ENCODE measurements at places on chromosomes 16 and 17.

- no peak for DNase-seq
Measured at GRCh38 chr16:9755081-9755480, 427.1 kb downstream of the GRIN2A start.

DNA sequence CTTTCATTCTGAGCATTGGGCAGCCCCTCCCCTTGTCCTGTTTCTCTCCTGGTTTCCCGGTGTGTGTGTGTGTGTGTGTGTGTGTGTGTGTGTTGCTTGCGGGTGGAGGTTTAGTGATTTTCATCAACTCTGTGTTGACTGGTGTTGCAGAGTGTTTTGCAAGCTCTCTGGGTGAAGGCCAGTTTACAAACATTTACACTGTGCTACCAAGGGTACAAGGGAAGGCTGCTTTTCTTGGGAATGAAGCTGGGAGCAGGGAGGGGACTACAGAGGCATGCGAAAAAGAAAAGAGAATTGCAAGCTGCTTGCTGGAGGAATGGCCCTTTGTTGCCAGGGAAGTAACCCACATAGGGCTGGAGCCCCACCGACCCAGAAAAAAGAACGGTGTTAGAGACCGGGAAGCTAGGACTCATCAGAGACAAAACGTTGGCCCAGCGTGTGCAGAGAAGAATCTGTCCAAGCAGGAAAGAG lies 29.6 kb downstream of the HS3ST3B1 start:
- no peak for DNase-seq

GRCh38 chr16:82636485-82636884 lies 9.7 kb downstream of the CDH13 start:
- no peak for DNase-seq

GRCh38 chr17:7574176-7574953 lies 5.1 kb upstream of the CD68 start:
- no peak for DNase-seq

- DNase-seq: no peak
Measured at GRCh38 chr16:1079786-1080525, 7.4 kb downstream of the SSTR5 start.

DNA sequence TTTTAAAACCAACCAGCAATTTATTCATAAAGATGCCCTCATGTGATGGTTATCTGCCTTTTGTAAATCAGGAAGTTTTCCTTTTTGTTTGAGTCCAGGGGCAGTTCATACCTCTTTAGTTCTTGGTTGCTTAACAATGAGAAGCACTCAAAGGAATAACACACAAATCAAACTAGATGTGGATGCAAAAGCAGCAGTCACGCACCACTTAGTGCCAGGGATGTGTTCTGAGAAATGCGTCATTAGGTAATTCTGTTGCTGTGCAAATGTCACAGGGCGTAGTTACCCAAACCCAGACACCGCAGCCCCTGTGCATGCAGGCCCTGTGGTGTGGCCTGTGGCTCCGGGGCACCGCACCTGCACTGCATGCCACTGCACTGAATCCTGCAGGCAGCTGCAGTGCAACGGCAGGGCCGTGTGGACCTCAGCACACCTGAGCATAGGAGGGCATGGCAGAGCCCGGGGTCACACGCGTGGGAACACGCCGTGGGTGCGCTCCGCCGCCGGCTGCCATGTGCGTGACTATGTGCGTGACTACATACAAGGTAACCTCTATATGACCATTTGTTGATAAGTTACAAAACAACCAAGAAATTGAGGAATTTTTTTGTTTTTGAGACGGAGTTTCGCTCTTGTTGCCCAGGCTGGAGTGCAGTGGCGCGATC lies 39.6 kb downstream of the PKD1 start:
- no peak for DNase-seq

DNA sequence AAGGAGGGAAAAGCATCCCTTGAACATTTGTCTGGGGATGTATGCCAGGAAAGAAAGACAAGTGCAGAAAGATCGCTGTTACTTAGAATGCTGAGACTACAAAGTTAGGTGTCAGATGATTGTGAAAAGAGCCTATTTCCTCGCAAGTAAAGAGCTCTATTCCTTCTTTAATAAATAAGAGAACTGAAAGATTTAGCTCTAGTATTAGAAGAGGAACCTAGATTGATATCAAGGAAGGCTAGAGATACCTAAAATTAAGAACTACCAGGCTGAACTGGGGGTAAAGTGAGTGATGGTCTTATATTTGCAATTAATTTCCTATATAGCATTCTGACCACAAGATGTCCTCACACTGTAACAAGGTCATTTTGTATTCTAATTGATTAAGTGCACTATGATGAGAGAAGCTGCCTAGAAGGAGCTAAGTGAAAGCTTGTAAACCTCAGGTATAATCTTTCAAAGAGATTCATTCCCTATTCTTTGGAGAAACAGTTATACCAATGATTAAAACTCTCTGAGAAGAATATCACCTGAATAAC lies 62.3 kb downstream of the SSH2 start:
- no peak for DNase-seq
